Stimulated activated CD8-positive, alpha-beta memory T cell treated with anti-CD3 and anti-CD28 coated beads, Interleukin-15, amount 100 ng/mL, for 24 hours (primary cell): ENCODE measurements at places on chromosomes 16 and 17.
A peak's percentile ranks its signal among the peaks of the same experiment; 100 is the strongest.

DNA sequence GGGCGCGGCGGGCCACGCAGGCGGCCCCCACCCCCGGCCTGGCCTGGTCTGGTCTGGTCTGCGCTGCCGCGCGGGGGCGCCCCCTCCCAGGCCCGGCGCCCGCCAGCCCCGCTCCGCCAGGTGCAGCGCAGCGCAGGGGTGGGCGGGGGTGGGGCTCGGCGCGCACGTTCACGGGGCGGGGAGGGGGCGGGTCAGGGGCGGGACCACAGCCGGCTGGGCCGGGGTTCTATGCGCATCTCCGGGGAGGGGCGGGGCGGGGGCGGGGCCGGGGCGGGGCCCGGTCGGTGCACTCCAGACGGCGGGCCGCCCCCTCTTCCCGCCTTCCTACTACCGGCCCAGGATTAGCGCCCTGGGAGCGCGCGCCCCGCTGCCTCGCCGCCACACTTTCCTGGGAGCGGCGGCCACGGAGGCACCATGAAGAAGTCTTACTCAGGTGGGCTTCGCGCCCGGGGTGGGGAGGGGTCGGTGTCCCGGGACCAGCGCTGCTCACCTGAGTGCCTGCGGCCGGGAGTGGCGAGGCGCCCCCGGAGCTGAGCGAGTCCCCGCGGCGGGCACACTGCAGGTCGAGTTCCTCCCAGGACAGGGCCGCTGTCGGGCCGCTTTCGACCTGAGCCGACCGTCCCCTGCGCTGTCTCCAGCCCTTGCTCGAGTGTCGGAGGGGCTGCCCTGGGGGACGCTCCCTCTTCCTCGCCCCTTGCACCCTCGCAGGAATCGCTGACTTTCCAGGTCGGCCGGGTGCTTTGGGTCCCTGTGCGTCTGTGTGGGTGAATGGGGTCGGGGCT is 140.5 kb downstream of the SEC14L1 start:
- DNase-seq = peak; percentile 7

DNA sequence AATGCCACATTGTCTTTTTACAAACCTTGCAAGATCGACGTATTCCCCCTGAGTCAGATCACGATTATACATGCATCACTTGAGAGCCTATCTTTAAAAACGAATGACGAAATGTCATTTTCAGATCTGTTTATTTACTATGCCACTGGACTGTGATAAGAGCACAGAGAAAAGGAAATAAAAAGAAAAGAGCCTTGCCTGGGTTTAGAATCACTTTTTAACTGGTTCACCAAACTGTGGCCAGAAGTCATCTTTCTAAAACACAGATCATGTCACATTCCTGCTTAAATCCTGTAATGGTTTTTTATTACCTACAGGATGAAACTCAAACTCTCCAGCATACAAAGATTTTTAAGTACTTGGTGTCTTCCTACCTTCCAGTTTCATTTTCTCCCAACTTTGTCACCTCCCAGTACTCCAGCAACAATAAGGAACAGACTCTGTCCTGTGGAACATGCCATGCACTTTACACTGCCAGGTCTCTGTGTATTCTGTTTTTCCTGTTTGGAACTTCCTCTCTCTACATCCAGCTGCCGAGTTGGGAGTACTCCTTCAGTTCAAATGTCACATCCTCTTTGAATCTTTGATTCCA is 91.5 kb downstream of the SNX11 start:
- no peak for DNase-seq

DNA sequence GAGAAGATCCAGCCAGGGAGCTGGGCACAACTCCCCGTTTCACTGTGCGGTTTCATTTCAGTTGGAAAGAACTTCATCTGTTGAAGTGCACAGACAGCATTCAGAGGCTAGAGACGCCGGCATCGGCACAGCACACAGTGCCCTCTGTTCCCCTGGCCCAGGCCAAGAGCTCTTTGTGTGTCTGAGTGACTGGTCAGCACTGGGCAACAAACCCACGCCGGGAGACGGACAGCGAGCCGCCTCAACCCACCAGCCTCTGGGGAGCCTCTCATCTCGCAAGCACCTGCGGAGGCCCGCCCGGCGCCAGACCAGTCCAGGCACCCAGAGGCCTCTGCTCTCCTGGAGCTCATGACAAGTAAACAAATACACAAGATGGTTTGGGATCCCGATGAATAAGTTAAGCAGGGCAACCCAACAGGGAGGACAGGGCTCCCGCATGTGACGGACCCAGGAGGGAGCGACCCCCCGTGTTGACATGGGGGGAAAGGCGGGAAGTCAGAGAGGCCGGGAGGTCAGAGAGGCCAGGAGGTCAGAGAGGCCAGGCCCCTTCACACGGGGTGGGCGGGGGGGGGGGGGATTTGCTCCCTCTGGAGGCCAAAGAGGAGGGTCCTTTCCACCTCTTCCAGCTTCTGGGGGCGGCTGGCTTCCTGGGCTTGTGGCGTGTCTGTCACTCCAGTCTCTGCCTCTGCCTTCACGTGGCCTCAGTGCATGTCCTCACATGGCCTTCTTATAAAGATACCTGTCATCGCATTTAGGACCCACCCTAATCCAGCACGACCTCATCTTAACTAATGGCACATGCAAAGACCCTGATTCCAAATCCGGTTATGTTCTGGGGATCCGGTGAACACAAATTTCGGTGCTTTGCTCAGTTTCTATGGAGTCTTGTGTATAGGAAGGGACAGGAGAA is 25.8 kb upstream of the KLHDC4 start:
- no peak for DNase-seq

GRCh38 chr17:38898812-38899348 is 26.5 kb upstream of the LASP1NB start:
- peak; percentile 50 for DNase-seq

- no peak for DNase-seq
Measured at GRCh38 chr17:8382880-8383142, 182 bp downstream of the RPL26 start.

- DNase-seq = no peak
Measured at GRCh38 chr17:79224476-79224875, 149.9 kb downstream of the ENGASE start.

DNA sequence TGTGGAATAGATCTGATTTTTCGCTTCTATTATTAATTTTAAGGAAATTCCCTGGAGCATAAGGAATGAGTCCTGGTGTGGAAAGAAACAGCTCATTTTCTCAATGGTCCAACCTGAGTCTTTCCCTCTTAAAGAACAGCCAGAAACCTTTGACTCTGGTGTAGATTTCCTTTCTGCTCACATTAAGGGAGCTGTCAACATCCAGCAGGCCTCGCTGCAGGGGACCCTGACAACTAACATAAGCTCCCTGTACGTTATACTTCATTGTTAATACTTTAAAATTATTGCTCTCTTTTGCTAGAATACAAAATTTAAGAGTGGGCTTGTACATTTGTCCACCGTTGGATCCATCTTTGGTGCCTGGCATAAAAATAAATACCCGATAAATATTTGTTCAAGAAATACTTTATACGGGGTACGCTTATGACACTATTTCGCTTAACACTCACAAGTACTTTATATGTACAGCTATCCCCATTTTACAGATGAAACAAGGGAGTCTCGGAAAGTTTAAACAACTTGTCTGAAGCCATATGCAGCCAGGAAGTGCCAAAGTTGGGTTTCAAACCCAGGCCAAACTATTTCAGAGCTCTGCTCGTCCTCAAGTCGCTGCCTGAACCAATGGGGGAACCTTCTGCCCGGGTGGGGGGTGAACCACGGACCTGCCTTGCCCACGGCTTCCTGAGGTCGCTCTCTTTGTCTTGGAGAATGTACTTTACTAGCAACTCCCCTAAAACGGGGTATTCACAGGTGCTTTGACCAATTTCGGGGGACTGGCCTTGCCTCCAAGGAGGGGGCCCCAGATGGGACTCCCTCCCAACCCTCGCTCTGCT is 611 bp downstream of the SMARCE1 start:
- DNase-seq = no peak

DNA sequence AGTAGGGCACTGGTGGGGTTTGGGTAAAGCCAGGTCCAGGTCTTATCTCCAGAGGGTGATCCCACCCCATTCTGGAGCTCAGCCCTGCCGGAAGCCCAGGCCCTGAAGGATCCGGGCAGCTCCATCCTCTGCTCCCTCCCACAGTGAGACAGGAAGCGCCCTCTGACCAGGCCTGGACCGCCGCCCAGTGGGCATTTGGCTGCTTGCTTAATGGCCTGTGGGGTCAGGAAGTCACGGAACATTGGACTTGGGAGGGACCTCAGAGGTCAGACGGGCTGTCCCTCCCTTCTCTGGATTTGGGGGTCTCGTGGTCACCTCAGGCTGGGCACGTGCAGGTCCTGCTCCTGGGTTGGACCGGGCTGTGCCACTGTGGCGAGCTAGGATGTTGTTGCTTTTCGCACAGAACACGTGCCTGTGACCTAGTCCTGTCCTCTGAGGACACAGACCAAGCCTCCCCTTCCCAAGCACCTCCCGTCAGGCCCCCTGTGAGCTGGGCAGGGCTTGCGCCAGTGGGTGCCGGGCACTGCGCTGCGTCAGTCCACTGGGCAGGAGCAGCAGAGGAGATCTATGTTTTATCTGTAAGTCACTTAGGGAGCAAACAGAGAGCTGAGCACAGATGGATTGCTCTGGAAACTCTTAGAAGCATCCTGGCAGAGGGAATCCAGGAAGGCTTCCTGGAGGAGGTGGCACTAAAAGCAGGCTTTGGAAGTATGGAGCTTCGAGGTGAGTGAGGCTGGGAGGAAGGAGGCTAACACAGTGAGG is 49.4 kb upstream of the GSE1 start:
- DNase-seq = no peak

DNA sequence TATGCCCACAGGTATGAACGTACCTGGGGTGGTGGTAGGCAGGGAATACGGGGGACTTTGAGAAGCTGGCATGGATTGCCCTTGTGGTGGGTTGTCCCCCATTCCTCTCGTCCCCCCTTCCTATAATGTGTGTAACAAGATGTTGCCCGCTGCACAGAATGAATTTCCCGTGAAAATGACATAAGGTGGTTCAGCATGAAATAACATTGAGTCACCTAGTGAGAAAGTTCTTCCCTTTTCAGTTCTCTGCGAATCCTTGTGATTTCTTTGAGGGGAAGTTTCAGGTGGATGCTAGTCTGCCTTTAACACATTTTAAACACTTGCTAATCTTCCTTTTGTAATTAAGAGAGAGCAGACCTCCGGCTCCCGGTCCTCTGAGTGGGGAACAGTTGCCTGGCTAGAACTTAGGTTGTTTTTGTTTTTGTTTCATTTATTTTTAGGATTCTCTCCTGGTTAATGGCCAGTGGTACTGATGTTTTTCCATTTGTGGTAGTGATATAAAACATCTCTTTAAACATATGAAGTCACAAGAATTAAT is 58.9 kb downstream of the RAP1GAP2 start:
- no peak for DNase-seq

- DNase-seq = no peak
Measured at GRCh38 chr16:31711344-31711845, 162.2 kb upstream of the ZNF267 start.

- DNase-seq = no peak
Measured at GRCh38 chr16:89540557-89540956, 19.9 kb upstream of the RPL13 start.

- no peak for DNase-seq
Measured at GRCh38 chr17:7250695-7251627, 573 bp downstream of the CTDNEP1 start.

DNA sequence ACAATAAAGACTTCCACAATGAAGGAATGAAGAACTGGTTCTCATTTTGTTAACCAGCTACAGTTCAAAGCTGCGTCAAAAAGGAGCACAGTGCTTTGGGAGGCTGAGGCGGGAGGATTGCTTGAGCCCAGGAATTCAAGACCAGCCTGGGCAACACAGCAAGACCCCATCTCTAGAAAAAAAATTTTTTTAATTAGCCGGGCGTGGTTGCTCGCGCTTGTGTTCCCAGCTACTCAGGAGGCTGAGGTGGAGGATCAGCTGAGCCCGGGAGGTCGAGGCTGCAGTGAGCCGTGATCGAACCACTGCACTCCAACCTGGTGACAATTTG is 764 bp upstream of the SLC6A4 start:
- no peak for DNase-seq

- no peak for DNase-seq
Measured at GRCh38 chr17:1164935-1165556, 14.7 kb downstream of the ABR start.
